Fibroblast of the aortic adventitia (primary cell): ENCODE measurements at places on chromosomes 1 and 21. TPM values are rescaled to one million over a fixed set of nuclear protein-coding genes. Genes with fewer than 3 reads are reported as not detected.

Gene TFF3
- total RNA-seq, result not detected in 2 replicates

Gene STIL
- total RNA-seq, result 3.9 and 29.1 TPM in 2 replicates

Gene GSTM2
- total RNA-seq, result 14.1 and 27.7 TPM in 2 replicates

Gene TTC22
- total RNA-seq, result under 0.01 TPM in 1 of 2 replicates, not detected in the other

Gene FALEC
- total RNA-seq, result not detected in 2 replicates

Gene UBASH3A
- not detected in 2 replicates for total RNA-seq

Gene CSF3R
- total RNA-seq, result not detected in 2 replicates

Gene CMPK1
- 87.8 and 138 TPM in 2 replicates for total RNA-seq

Gene CD55
- total RNA-seq, result 25.5 and 34.0 TPM in 2 replicates

Gene OR2L5
- under 0.01 TPM in 1 of 2 replicates, not detected in the other for total RNA-seq

Gene MYOC
- total RNA-seq, result 0.36 and 3.8 TPM in 2 replicates

Gene NEK2
- total RNA-seq, result 12.4 TPM in 1 of 2 replicates, not detected in the other

Gene PTGS2
- 1.2 and 15.0 TPM in 2 replicates for total RNA-seq

Gene OPRD1
- not detected in 2 replicates for total RNA-seq

Gene ESRRG
- 0.18 TPM in 1 of 2 replicates, not detected in the other for total RNA-seq

Gene CIART
- total RNA-seq, result 9.8 and 26.8 TPM in 2 replicates

Gene CRYZL1
- total RNA-seq, result 25.8 and 70.6 TPM in 2 replicates

Gene REN
- total RNA-seq, result not detected in 2 replicates

Gene PADI4
- not detected in 2 replicates for total RNA-seq

Gene UTS2
- total RNA-seq, result not detected in 2 replicates

Gene ALDH4A1
- total RNA-seq, result 7.8 and 9.5 TPM in 2 replicates

Gene INSRR
- total RNA-seq, result 0.08 TPM in 1 of 2 replicates, not detected in the other

Gene TDRD5
- not detected in 2 replicates for total RNA-seq

Gene GJA4
- total RNA-seq, result not detected in 2 replicates

Gene PRAMEF17
- total RNA-seq, result not detected in 2 replicates

Gene SYT2
- not detected in 2 replicates for total RNA-seq

Gene COA6
- total RNA-seq, result 24.6 and 39.2 TPM in 2 replicates

Gene TYW3
- total RNA-seq, result 19.2 and 19.6 TPM in 2 replicates

Gene KRTAP19-3
- total RNA-seq, result not detected in 2 replicates

Gene TRIM67
- total RNA-seq, result not detected in 2 replicates

Gene RIPK4
- 0.45 TPM in 1 of 2 replicates, not detected in the other for total RNA-seq

Gene OPTC
- not detected in 2 replicates for total RNA-seq

Gene HOOK1
- under 0.01 TPM in 1 of 2 replicates, not detected in the other for total RNA-seq

Gene CITED4
- total RNA-seq, result 3.5 and 3.6 TPM in 2 replicates

Gene SLC22A15
- total RNA-seq, result 4.2 and 7.2 TPM in 2 replicates
